ENCODE measurements at places on chromosomes 1 and 21.

DNA sequence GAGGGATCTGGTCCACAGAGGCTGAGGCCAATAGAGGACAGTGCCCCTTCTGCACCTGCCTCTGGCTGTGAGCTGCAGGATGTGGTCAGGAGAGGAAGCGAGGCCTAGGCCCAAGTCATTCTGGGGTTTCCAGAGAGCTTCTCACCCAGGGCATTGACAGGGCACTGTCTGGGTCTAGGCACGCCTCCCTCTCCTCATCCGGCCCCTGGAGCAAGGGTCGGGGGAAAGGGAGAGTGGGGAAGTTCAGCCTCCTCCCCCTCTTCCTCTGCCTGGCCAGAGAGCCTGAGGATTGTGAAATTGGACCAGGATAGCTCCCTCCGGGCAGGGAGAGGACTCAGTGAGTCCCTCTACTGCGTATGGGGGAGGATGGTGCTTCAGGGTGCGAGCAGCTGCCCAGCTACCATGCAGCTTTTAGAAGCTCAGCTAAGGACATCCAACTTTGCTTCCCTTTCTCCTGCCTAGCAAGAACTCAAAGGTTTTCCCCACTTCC is 6.3 kb upstream of the INAVA start:
- DNase-seq: no peak

DNA sequence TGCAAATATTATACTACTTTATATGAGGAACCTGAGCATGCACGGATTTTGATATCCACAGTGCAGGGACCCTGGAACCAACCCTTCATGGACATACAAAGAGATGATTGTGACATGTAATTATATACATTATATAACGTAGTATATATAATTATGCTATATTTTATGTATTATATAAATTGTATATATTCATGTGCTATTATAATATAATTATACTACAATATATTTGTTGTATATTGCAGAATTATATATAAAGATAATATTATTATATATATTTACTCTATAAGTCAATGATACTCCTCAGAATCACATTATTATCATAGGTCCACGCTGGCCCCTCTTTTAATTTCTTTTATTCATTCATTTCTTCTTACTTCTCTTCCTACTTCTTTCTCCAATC is 70.9 kb downstream of the TNFSF18 start:
- DNase-seq: no peak

DNA sequence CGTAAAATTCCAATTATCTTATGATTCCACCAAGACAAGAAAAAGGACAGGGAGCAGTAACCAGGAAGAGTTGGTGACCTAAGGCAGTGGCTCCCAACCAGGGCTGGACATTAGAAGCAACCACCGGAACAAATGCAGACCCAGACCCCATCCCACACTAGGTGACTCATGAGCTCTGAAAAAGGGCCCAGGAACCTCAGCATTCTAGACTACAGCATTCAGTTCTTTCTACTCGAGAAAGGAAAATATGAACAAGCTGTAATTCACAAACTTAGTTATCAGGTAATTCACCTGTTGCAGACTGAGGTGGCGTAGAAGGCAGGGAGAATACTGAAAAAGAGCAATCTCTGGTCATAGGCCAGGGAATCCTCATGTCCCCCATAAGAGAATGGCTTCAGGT is 138.4 kb upstream of the KRTAP19-8 start:
- no peak for DNase-seq

DNA sequence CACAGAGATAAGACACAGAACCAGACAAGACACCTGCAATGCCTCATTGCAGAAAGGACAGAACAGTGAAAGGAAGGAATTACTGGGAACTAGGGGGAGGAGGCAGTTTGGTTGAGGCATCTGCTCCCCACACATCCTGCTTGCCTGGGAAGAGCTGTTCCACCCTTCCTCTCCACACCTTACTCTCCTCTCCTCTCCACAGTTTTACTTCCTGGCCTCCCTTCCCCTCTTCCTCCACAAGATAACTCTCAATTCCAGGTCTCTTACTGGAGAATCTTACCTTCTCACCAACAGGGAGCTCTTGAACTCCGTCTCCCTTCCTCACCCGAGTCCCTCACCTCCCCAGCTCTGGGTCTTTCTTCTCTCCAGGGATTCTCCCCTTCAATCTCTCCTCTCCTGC is 2.1 kb downstream of the ELOVL1 start:
- DNase-seq: no peak

DNA sequence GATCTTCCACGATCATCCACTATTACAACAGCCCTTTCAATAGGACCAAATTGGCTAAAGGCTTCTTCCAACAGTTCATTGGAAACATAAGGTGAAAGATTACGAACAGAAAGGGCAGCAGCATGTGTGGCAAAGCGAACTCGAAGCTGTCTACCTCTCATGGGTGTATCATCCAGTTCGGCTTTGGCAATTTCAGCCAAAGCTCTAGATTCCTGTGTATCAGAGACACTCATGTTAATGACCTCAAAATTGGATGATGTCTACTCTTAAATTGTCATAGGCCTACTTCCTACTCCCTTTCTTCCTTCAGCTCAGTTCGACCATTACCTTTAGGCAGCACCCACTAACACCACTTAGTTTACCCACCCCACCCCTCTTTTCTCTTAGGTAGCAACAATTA is 2.2 kb downstream of the SFPQ start:
- DNase-seq: no peak

GRCh38 chr1:15328351-15329103 is 81.2 kb upstream of the EFHD2 start:
- DNase-seq: peak; percentile 40

- no peak for DNase-seq
Measured at GRCh38 chr1:167499106-167499505, 19.2 kb downstream of the CD247 start.

- DNase-seq: no peak
Measured at GRCh38 chr1:41931578-41931977, 12.9 kb upstream of the HIVEP3 start.

DNA sequence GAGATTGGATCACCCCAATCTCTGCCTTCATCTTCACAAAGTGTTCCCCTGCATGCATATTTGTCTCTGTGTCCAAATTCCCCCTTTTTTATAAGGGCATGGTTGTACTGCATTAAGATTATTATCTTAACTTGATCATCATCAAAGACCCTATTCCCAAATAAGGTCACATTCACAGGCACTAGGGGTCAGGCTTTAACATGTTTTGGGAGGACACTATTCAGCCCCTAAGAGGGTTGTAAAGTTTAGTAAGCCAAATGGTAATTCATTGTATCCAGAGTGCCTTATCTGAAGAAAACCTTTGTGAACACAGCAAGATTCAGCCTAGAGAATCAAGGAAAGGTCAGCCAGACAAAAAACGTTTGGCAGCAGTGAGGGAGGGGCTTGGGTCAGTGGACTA is 317.6 kb upstream of the PLD5 start:
- no peak for DNase-seq

DNA sequence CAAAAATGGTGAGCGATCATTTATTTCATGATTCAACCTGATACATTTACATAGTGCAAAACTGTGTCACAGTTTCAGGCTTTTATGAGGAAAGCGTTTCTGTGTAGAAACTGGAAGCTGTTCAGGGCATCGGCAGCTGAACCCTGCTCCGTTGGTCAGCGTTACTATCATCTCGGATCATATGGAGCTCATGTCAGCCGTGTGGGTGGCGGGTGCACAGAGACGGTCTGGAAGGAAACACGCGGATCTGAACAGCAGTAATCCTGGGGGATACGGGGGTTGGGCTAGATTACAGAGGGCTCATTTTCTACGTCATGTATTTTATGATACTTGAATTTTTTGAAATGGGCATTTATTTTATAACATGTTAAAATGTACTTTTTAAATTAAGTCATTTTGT is 15.1 kb downstream of the C1orf174 start:
- DNase-seq: no peak

DNA sequence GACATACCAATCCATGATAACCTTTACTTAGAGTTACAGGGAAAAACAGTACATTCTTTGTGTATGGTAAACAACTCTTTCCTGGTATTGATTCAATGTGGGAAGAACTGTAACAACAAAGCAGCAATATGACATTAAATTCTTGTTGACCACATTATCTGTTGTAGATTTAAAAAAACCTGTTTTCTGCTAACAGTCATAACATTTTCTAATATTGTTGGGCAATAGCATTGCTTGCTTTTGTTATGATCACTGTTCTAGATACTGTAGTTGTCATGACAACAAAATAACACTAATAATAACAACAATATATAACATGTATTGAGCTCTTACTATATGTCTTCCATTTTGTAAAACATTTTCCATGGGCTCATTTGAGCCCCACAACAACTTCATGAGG is 54.2 kb downstream of the PDE4B start:
- no peak for DNase-seq

DNA sequence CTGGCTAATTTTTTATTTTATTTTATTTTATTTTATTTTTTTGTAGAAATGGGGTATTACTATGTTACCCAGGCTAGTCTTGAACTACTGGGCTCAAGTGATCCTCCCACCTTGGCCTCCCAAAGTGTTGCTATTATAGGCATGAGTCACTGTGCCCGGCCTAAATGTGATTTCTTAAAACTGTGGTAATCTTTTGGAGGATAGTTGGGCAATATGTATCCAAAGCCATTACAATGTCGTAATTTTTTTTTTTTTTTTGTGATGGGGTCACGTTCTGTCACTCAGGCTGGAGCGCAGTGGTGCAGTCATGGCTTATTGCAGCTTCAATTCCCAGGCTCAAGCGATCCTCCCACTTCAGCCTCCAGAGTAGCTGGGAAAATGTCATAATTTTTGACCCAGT is 14.2 kb downstream of the ETV3L start:
- no peak for DNase-seq

- DNase-seq: no peak
Measured at GRCh38 chr1:163440090-163440489, 118.3 kb downstream of the NUF2 start.

DNA sequence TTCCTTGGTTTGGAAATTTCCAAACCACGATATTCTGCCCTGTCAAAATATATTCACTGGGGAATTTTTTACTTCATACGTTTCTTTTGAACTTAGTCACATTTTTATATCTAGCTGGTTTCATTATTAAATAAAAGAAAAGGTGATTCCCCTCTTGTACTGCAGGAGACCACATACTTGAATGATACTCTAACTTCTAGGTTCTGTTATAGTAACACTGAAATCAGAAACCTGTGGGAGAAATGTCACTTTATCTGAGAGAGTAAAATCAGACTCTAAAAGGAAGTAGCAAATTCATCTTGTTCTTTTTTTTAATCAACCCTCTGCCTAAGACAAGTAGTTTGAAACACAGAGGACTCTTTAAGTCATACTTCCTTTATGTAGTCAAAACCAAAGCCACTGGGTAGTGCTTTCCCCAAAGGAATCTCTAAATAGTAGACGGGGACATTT is 34.4 kb downstream of the MRPL39 start:
- DNase-seq: no peak

DNA sequence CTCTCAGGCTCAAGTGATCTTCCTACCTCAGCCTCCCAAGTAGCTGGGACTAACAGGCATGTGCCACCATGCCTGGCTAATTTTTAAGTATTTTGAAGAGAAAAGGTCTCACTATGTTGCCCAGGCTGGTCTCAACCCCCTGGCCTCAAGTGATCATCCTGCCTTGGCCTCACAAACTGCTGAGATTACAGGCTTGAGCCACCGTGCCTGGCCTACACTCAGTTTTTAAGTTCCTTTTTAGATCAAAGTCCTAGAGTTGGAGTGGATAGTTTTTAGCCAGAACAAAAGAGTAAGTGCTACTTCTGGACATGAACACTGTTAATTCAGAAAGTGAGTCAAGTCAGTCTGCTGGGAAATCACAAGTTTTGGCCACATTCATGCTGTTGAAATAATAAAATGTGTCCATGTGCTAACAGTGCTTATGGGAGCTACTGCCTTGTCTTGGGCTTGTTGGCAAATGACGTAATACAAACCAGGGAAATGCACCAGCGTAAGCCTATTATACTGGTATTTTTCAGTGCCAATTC is 84.2 kb downstream of the NDUFS5 start:
- DNase-seq: peak; percentile 87
